HTR-8/SVneo (cell line): ENCODE measurements at places on chromosomes 2 and 18.
A peak's percentile ranks its signal among the peaks of the same experiment; 100 is the strongest.

DNA sequence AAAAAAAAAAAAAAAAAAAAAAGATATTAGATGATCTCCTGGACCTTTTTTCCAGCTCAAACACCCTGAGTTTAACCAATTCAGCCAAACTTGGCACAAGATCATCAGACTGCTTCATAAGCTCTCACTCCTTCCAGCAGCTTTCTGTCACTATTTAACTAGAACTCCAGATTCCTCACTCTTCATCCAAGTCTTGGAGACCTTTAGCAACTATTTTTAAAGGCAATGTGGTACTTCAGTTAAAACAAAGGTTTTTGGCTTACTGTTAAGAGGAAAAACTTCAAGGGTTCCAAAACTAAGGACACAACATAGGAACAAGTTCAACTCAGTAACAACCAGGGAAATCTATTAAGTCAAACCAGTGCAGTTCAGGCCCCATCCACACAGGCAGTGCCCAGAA lies 23.2 kb downstream of the LAMA1 start:
- no peak for DNase-seq

- DNase-seq, result no peak
Observed at GRCh38 chr2:167424221-167424620, 535.9 kb downstream of the XIRP2 start.

GRCh38 chr2:68387408-68388350 lies 22.6 kb downstream of the PLEK start:
- no peak for DNase-seq

DNA sequence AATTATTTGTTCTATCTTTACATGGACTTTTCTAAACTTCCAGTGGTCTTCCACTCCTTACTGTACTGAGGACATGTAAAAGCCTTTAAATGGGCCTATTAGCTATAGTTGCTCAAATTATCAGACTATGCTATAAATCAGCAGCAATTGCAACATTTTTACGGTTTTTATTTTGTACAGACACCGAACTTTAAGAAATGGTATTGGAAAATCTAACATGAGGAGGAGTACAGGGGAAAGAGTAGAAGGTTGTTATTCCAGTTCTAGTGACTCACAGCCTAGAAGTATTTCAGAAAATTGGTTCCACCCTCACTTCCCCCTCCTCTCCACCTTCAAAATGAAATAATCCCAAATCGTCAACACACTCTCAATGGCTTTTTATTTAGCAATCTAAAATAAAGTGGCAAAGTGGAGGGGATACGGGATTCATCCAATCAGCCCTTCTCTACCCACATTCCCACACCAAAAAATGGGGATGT lies 1.1 kb downstream of the NCKAP1 start:
- DNase-seq, result peak; percentile 17

GRCh38 chr2:239279508-239280295 lies 121.1 kb downstream of the HDAC4 start:
- DNase-seq, result no peak

GRCh38 chr2:166140932-166141331 lies 13.1 kb upstream of the SCN1A start:
- DNase-seq, result no peak

DNA sequence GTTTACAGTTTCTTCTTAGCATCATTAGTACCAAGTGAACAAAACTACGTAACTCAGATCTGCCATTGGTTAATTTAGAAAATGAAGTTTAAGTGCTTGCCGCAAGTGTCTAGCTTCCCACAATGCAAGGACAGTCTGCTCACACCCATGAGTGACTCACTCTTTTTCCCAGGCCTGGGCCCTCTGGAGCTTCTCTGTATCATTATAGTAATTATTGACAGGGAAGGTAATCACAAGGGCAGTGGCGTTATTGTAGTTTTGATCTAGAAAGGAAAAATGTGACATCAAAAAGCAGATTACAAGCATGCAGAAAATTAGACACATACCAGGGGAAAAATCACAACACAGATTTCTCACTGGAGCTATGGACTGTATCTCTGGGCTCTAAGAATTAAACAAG lies 38.5 kb downstream of the NPC1 start:
- DNase-seq, result no peak

- no peak for DNase-seq
Observed at GRCh38 chr2:177529166-177529565, 136.6 kb downstream of the AGPS start.

- DNase-seq, result no peak
Observed at GRCh38 chr2:190716176-190716807, 67.4 kb downstream of the NAB1 start.

DNA sequence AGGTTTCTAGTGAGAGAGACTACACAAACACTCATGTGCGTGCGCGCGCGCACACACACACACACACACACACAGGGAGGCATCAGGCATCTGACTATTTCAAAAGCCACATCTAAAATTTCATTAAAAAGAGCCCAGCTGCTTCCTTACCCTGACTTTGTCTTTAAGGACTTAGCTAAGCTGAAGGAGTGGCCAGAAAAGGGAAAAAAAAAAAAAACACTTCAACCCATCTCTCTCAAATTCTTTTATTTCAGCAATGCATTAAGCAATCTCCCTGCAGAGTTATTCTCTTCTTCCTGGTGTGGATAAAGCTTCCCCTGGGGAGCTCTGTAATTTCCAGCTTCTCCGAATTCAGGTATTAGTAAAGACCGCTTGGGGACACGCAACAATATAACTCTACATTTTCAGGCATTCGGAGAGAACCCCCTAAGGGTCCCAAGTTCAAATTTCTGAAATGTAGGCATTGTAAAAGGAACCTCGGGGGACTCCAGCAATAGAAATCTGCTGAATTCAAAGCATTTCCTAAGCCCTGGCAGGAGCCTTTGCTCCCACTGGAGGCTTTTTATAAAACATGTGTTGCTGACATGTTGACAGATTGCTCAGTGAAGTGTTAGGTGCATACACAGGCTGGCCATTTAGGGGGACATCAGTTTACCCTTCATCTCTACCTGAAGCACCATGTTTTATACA lies 67.0 kb downstream of the ZNF521 start:
- DNase-seq, result no peak

DNA sequence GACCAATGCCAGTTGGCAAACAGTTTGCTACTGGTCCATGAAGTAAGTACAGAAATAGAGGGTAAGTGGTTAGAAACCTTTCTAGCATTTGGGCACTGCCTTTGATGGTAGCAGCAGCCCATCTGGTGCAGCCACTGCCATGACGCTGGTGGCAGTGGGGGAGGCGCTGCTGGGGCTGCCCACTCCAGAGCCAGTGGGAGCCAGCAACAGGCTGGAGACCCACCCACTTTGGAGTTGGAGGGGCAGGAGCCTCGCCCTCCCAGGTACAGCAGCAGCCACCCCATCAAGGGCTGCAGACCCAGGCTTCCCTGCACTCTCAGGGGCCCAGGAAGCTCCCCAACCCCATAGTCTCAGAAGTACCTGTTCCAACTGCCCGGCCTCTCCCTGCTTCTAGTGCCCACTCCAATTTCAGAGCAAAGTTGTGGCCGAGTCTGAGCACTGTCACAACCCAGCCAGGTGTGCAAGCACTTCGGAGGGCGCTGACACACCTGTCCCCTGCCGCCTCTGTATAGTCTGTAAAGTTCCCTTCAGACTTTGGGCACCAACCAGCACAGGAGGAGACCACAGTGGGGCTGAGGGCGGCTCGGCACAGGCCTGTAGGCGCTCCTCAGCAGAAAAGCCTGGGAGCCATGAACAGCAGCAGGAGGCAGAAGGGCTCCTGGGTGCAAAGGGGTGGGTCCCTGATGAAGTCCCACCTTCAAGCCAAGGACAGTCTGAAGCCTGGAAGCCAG lies 125.6 kb upstream of the CCDC150 start:
- DNase-seq, result no peak

- no peak for DNase-seq
Observed at GRCh38 chr2:237472187-237472712, 14.8 kb upstream of the MLPH start.

DNA sequence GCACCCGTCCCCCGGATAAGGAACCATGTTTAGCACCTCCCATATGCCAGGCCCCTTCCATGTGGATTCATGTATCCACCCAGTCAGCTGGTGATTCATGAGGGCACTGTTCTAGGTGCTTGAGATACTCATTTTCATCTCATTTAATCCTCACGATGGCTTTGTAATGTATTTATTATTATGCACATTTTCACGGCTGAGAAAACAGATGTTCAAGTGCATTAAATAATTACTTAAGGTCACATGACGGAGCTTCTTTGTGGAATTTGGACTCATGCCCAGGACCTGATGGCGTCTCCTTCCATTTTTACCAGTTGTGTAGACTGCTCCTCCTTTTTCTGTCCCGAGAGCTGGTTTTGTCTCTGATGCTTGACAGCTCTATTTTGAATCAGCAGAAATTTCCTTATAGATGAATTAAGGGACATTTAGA lies 72.2 kb upstream of the RBM44 start:
- no peak for DNase-seq

DNA sequence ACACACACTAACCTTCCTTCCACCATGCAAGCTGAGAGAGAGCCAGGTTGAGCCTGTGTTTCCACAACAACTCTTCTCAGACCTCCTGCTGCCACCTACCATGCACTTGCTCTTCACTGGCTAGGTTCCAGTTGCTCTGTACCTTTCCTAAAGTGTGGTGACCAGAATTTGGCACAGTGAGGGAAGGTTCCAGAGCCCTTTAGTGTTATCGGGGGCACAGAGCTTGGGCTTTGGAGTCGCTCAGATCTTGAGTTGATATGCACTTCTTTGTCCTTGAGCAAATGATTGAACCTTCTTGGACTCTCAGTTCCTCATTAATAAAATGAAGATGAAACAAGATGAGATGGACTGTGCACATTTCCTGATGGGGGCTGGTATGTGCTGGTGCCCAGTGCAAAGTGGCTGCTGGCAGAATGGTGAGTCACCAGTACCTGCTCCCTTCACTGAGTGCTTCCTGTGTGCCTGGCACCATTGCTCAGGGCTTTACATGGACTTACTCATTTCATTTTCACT lies 47.1 kb downstream of the NEDD4L start:
- DNase-seq, result no peak

- no peak for DNase-seq
Observed at GRCh38 chr2:190410166-190410565, 2.0 kb downstream of the MFSD6 start.

DNA sequence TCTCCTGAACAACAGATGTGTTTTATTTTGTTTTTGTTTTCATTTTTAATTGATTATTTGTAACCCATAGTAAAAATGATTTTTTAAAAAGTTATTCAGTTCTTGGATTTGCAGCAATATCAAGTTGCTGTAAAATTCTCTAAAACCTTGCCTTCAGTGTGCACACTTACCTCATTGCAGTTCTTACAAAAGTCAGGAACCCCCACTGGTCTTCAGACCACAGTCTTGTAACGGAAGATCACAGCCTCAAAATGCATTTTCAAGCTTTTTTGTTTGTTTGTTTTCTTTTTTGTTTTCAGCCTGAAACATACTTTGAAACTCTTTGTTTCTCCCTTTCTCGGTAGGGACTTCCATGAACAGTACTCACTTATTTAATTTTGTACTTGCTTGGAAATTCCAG lies 1012.8 kb upstream of the GYPC start:
- no peak for DNase-seq

DNA sequence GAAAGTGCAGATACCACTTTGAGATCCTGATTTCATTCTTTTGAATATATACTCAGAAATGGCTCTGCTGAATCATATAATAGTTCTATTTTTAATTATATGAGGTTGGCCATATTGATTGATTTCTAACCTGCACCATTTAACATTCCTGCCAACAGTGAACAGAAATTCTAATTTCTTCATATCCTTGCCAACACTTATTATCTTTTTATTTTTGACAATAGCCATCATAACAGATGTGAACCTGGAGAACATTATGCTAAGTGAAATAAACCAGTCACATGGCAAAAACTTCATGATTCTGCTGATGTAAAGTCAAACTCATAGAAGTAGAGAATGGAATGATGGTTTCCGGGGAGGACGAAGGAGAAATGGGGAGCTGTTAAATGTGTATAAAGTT lies 344.5 kb upstream of the CYRIA start:
- DNase-seq, result no peak
